ENCODE measurements at places on chromosomes 7 and 10. TPM values are rescaled to one million over a fixed set of nuclear protein-coding genes. Genes with fewer than 3 reads are reported as not detected.

SPDYE9 gene
- total RNA-seq, result not detected

GPR26 gene
- total RNA-seq, result not detected

NEUROD6 gene
- not detected for total RNA-seq

CDK13 gene
- total RNA-seq, result 37.2 TPM

ZKSCAN1 gene
- total RNA-seq, result 30.4 TPM

DENND2A gene
- 0.66 TPM for total RNA-seq

SCART1 gene
- total RNA-seq, result 1.3 TPM

OR2A12 gene
- not detected for total RNA-seq

LFNG gene
- total RNA-seq, result 24.8 TPM

CYP2C8 gene
- total RNA-seq, result not detected

Measured in endothelial cell of coronary artery (primary cell).